Breast epithelium (tissue), 4 donors: ENCODE measurements at places on chromosomes 4 and X. TPM values are rescaled to one million over a fixed set of nuclear protein-coding genes. Genes with fewer than 3 reads are reported as not detected.

AFF2 gene
- 4.6 TPM for total RNA-seq

- H3K27me3 ChIP-seq: no peaks in the 10 kb centered on the region
- no peak overlapping the region for H3K4me3 ChIP-seq
- H3K27ac ChIP-seq: no peak overlapping the region
- no peaks in the 10 kb centered on the region for H3K4me1 ChIP-seq
- no peak for DNase-seq
Measured at GRCh38 chr4:91330555-91331137, 973.1 kb upstream of the GRID2 start.

DNA sequence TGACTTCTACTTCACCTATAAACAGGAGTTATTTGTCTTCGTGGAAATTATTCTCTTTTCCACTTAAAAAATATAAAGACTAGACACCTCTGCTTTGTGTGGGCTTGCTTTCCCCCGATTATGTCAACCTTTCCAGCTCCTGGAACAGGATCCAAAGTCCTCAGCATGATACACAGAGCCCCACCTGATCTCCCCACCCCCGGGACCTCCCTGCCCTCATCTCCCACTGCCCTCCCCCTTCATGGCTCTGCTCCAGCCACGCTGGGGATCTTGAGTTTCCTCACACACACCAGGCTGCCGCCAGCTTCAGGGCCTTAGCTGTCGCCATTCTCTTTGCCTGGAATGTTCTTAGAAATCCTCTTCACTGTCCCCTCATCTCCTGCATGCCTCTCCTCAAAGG lies 55.3 kb downstream of the MBNL3 start:
- no peak overlapping the region for H3K27ac ChIP-seq
- DNase-seq: no peak
- H3K27me3 ChIP-seq: peaks cover 36% of the 10 kb centered on the region
- H3K36me3 ChIP-seq: no peaks in the 10 kb centered on the region

GPR119 gene
- not detected for total RNA-seq

- no peak overlapping the region for H3K27ac ChIP-seq
- H3K4me1 ChIP-seq: no peaks in the 10 kb centered on the region
- no peak overlapping the region for H3K4me3 ChIP-seq
- H3K27me3 ChIP-seq: no peaks in the 10 kb centered on the region
- no peak for DNase-seq
Measured at GRCh38 chr4:17030543-17030942, 132.1 kb upstream of the LDB2 start.

PASD1 gene
- not detected for total RNA-seq

DNA sequence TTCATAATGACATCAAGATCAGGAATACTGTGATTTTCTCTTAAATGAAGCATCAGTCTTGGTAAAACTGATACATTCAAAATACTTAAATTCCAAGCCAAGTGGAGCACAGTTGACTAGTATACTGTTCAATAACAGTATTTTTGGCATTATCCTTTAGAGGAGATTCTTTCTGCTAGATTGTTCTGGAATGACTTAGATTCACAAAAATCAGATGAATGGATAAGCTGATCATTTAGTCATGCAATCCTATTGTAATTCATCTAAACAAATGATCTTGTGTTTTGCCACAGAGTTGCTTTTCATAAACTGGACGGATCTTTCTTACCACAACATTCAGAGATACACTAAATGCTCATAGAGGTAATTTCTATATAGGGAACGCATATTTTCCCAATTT lies 232.0 kb downstream of the CXXC4 start:
- H3K36me3 ChIP-seq: no peaks in the 10 kb centered on the region
- H3K4me1 ChIP-seq: no peaks in the 10 kb centered on the region
- no peaks in the 10 kb centered on the region for H3K27me3 ChIP-seq
- H3K4me3 ChIP-seq: no peak overlapping the region

DNA sequence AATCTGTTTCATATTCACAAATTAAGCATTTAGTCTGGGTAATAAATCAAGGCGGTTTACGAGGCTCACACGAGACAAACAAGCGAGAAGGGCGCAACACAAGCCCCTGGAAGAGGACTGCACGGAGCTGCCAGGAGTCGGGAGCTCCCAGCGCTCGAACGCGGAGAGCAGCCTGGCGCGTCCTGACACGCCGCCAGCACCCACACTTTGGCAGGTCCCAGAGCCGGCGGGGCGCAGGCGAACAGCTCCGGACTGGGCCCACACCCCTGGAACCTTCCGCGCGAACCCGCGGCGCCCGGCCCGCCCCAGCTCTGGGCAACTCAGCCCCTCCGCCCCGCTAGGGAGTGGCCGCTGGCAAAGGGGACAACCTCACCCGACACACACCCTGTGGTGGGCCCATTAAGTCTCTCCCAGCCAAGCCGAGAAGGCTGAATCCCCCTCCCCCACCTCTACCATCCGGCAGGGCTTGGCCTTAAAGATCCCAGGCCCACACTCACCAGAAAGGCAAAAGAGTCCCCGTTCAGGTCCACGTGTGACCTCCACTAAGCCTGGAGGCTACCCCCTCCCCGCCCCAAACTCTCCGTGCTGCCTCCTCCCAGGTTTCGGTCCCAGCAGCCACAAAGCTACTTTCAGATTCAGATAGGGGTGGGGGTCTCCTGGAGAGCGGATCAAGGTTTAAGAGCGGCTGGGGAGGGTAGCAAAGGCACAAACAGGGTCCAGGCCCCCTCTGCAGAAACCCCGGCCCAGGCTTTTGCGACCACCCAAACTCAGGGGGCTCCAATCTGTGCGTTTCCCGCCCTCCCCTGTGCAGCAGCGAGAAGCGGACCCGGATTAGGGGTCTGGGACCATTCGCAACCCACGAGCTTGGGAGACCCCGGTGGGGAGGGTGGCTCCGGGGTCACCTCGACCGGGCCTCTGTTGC lies 47.5 kb upstream of the BCOR start:
- H3K4me1 ChIP-seq: peaks cover 4% of the 10 kb centered on the region
- DNase-seq: no peak

COL25A1 gene
- total RNA-seq: 11.0 TPM

- H3K36me3 ChIP-seq: no peaks in the 10 kb centered on the region
- no peak overlapping the region for H3K4me3 ChIP-seq
- no peaks in the 10 kb centered on the region for H3K4me1 ChIP-seq
- no peaks in the 10 kb centered on the region for H3K27me3 ChIP-seq
- no peak overlapping the region for H3K27ac ChIP-seq
Measured at GRCh38 chrX:64570204-64570603, 175.0 kb upstream of the MTMR8 start.

DNA sequence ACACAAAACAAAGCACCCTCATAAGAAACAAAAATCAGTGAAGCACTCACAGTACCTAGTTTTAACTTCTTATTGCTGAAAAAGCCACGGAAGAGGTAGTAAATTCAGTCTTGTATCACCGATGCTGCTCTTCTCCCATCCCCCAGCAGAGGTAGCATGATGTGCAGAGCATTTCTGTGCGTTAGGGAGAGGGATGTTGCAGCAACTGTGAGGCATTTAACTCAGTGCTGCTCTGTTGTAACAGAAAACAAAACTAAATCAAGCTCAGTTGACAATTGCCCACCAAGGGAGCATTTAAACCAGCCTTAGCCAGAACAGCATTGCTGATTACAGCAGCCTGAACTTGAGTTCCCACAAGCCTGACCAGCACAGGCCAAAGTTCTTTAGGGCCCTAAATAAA lies 1279.7 kb upstream of the ADGRL3 start:
- no peaks in the 10 kb centered on the region for H3K4me1 ChIP-seq
- no peaks in the 10 kb centered on the region for H3K27me3 ChIP-seq
- no peaks in the 10 kb centered on the region for H3K36me3 ChIP-seq
- DNase-seq: no peak
- no peak overlapping the region for H3K4me3 ChIP-seq
- no peak overlapping the region for H3K27ac ChIP-seq

GRCh38 chrX:112840382-112841113 lies at the start of gene AMOT:
AMOT (minus strand) TSS chrX:112840831; CDS start chrX:112823126, 17,705 bp downstream.
- H3K4me1 ChIP-seq: no peaks in the 10 kb centered on the region
- no peaks in the 10 kb centered on the region for H3K27me3 ChIP-seq
- peak; percentile 72 for DNase-seq
- peak within 1 kb of the TSS; percentile 79 for H3K27ac ChIP-seq
- H3K36me3 ChIP-seq: no peaks in the 10 kb centered on the region
- peak within 1 kb of the TSS; percentile 63 for H3K4me3 ChIP-seq

- no peaks in the 10 kb centered on the region for H3K27me3 ChIP-seq
- H3K4me3 ChIP-seq: no peak overlapping the region
- H3K36me3 ChIP-seq: no peaks in the 10 kb centered on the region
- DNase-seq: no peak
Measured at GRCh38 chr4:11866391-11866790, 437.7 kb upstream of the HS3ST1 start.
